ENCODE measurements at places on chromosomes 3 and 15. TPM values are rescaled to one million over a fixed set of nuclear protein-coding genes. Genes with fewer than 3 reads are reported as not detected.

RPL39L gene
- 17.5 TPM for total RNA-seq

KBTBD13 gene
- total RNA-seq = not detected

CLDN18 gene
- not detected for total RNA-seq

KY gene
- under 0.01 TPM for total RNA-seq

CLRN1 gene
- total RNA-seq = not detected

C3orf22 gene
- not detected for total RNA-seq

ADGRG7 gene
- total RNA-seq = not detected

ARGFX gene
- total RNA-seq = not detected

MNS1 gene
- 2.1 TPM for total RNA-seq

TRPM1 gene
- total RNA-seq = not detected

UBE2E1 gene
- 129 TPM for total RNA-seq

ACKR2 gene
- total RNA-seq = under 0.01 TPM

THBS1 gene
- total RNA-seq = 631 TPM

ALDH1L1 gene
- not detected for total RNA-seq

KIF15 gene
- total RNA-seq = 3.8 TPM

ANKRD34C gene
- total RNA-seq = not detected

PLCL2 gene
- 11.0 TPM for total RNA-seq

ALG3 gene
- total RNA-seq = 21.6 TPM

RTP1 gene
- not detected for total RNA-seq

NECTIN3 gene
- total RNA-seq = 45.2 TPM

TWF2 gene
- total RNA-seq = 76.3 TPM

SLC9A9 gene
- total RNA-seq = 74.0 TPM

NPAP1 gene
- total RNA-seq = not detected

PGBD4 gene
- 3.0 TPM for total RNA-seq

GPR171 gene
- not detected for total RNA-seq

EXD1 gene
- 0.17 TPM for total RNA-seq

CX3CR1 gene
- under 0.01 TPM for total RNA-seq

COX17 gene
- 21.0 TPM for total RNA-seq

AP3B2 gene
- total RNA-seq = 0.17 TPM

PRRT3 gene
- total RNA-seq = 3.8 TPM

MFN1 gene
- total RNA-seq = 44.9 TPM

RARRES1 gene
- 93.3 TPM for total RNA-seq

All from fibroblast of lung (primary cell).